ENCODE measurements at places on chromosomes 2 and 18.

GRCh38 chr2:96205888-96206287 is 2.7 kb downstream of the STARD7 start:
- DNase-seq, result no peak

DNA sequence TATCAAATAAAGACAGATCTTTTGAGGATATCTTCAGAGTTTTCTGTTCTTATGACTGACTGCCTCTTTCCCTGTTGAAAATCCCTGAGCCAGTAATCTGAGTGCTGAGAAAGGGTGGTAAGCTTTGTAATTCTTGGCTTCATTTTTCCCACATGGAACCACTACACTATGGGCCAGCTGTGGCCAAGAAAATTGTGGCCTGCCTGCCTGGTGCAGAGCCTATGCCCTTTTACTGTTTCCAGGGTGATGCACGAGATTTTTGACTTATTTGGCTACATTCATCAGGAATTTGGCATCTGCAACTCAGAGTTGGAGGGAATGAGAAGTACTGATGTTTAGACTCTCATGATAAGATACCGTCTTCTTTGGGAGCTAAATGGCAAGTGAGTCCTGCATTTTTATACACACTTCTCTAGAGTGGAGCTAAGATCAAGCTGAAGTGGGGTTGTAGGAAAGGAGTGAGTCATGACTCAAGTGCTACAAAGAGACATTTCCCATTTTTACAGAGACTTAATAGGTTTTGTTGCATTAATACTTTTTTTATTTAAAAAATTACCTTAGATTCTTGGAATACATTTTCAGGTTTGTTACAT is 328.2 kb upstream of the CDH7 start:
- no peak for DNase-seq

DNA sequence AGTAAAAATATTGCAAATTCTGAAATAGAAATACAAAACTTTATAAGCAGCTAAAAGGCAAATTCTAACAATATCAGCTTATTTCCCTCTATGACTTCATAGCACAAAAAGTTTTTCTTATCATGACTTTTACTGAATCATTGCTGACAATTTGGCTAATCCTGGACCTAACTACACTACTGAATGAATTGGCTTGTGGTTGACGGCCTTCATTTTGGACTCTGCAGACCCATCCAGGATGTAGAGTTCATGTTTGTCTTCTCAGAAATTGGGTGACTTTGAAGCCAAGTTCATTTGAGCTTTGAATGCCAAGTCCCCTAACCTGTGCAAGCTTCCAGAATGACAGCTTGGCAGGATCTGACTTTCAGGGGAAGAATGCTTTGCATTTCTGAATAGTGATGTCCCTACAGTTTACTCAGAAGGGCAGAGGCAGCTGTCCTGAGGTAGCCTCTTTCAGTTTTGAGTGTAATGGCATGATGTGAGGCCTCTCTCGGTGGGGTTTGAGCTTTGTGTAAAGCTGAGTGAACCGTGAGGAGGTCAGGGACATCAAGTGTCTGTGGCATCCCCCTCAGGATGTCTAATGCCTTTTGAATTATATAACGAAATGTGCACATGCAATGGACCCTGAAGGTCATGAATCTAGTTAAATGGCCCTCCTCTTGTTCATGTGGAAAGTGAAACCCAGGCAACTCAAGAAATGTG is 48.0 kb downstream of the EFEMP1 start:
- DNase-seq, result no peak

GRCh38 chr2:161983331-161983651 is 90.7 kb downstream of the DPP4 start:
- no peak for DNase-seq

- DNase-seq, result no peak
Measured at GRCh38 chr18:35132021-35132902, 91.0 kb downstream of the MAPRE2 start.

GRCh38 chr2:37500031-37500430 is 155.6 kb downstream of the QPCT start:
- DNase-seq, result no peak

GRCh38 chr2:138811431-138811830 is 31.2 kb upstream of the NXPH2 start:
- DNase-seq, result no peak

- no peak for DNase-seq
Measured at GRCh38 chr18:76412010-76412817, 82.8 kb downstream of the ZNF516 start.

DNA sequence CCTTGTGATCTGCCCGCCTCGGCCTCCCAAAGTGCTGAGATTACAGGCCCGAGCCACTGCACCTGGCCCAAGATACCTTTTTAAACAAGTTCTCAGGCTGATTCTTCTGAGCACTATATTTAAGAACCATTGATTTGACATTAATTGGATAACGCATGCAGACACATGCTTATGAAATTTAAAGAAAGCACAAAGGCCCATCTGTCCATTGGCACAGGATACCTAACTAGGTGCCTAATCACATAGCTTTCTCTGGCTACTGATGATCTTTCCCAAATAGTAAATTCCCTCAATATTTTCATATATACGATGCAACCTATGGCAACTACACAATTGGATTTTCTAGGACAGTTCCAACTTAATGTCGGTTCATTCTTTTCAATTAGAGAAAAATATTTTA is 62.5 kb upstream of the STAM2 start:
- DNase-seq, result no peak

DNA sequence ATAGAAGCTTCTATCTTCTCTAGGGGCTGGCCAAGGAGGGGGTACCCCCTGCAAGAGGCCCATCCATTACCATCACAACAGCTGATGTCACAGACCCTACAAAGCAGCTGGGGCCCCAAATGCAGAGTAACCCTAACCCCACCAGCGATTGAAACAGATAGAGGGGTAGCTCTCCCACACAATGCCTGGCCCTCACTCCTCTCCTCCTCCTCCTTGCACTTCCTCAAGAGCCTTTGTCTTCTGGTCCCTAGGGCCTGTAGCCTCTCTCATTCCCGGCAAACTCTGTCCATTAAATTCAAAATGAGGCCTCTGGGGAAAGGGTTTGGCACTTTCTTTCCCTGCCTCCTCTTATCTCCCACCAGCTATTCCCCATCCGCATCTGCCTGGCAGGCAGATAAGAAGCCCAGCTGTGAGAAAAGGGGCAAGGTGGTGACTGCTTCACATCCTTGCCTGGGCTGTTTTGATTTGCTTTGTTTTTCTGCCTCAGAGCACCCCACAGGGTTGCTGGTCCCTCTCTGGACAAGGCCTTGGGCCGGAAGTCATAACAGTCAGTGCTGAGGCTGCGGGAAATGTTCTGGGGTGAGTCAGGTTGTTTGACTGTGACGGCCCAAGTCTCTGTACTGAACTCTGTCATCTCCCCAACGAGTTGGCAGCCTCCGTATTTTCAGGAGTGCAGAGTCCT is 26.1 kb upstream of the CYP26B1 start:
- DNase-seq, result no peak

DNA sequence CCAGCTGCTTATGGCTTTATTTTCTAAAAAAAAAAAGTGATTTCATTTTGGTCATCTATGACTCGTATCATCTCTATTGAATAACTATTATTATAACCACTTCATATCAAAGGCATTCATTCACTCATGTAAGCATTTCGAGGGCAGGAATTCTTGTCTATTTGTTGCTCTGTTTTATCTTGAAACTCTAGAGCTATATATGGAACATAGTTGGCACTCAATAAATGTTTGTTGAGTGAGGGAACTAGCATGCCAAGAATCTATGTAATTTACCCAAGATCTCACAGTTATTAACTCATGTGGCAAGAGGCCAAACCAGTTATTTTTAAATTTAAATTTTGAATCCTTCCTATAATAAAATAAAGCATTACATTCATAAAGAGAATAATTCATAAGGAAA is 470.1 kb downstream of the TMX3 start:
- no peak for DNase-seq

GRCh38 chr2:2586931-2587330 is 255.9 kb upstream of the MYT1L start:
- no peak for DNase-seq

- DNase-seq, result no peak
Measured at GRCh38 chr2:159091381-159091780, 122.9 kb downstream of the TANC1 start.

GRCh38 chr2:240245706-240246105 is 105.2 kb upstream of the OTOS start:
- DNase-seq, result no peak

GRCh38 chr2:240953426-240954410 is 44.7 kb upstream of the SNED1 start:
- no peak for DNase-seq

DNA sequence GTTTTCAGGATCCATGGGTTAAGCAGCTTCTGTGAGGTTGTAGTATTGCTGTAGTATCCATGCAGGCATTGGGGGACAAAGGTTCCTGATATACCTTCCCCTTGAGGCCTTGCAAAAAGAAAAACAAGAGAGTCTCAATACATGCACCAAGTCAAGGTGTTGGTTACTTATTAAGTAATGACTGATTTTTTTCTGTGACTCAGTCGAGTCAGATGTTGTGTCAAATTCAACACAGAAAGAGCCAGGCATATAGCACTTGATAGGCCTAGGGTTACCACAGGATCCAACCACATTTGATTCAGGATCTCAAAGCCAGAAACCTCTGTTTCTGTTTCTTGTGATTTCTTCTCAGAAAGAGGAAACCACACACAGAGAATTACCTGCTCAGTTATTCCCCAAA is 24.9 kb upstream of the CD8A start:
- no peak for DNase-seq

GRCh38 chr2:219877728-219878127 is 250.3 kb downstream of the SLC4A3 start:
- no peak for DNase-seq

GRCh38 chr2:163652751-163653150 is 83.1 kb downstream of the FIGN start:
- DNase-seq, result no peak

DNA sequence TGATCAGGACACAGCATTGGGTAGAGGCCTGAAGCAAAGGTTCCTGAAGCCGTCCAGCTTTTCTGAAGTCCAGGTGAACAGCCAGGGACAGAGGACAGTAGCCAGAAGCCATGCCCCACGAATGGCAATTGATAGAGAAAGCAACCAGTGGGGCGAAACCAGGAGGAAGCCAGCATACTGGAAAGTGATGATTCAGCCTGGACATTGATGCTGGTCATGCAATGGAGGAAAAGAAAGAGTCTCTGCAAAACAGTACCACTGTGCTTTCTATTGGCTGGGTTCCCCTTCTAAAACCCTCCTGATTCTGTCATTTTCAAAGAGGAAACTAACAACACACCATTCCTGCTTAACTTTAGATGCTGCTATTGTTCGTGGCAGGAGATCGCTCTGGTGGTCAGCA is 221.4 kb upstream of the EPAS1 start:
- no peak for DNase-seq

GRCh38 chr2:97950329-97951154 is 45.2 kb downstream of the TMEM131 start:
- no peak for DNase-seq

GRCh38 chr2:230906471-230907230 is 18.4 kb downstream of the GPR55 start:
- DNase-seq, result no peak

DNA sequence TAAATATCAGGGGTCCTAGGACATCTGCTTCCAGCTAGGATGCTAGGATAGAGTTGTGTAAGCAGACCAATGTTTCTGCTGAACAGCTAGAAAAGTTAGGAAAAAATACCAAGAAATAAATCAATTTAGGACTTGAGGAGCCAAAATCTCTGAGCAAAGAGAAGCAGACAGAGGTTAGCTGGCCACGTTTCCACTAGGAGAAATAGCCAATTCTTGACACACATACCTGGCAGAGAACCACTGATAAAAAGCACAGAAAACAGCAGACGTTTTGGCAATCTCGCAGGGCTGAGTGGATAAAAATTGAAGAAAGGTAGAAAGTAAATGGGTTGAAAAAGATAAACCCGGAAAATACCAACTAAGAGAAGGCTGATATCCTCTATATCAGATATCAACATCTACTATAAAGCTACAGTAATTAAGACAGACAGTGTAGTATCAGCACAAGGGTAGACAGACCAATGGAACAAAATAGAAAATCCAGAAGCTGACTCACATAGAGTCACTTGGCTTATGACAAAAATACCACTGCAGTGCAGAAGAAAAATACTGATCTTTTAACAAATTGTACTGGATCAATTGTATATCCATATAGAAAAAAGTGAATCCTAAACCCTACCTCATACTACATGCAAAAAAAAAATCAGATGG is 306.1 kb upstream of the KLHL29 start:
- DNase-seq, result no peak

DNA sequence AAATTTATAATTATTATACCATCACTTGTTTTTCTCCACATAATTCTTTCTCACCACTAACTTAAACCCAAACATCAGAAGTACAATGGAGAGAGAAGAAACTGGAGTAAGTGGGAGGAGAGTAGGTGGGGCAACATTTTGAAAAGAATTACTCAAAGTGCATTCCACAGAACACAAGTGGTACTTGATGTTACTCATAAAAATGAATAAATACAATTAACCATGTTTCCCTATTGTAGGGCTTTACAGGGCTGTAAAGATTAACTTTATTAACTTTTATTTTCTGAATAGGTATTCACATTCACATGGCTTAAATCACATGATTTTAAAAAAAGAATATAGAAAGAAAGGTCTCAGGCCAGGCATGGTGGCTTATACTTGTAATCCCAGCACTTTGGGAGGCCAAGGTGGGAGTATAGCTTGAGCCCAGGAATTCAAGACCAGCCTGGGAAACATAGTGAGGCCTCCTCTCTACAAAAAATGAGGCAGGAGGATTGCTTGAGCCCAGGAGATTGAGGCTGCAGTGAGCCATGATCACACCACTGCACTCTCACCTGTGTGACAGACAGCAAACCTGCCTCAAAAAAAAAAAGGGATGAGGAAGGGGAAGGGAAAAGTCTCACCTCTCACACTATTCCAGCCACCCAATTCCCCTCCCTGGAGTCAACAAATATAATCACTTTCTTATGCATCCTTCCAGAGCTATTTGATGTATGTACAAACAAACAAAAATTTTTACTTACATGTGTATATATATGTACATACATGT is 47.1 kb downstream of the KCNG3 start:
- no peak for DNase-seq

DNA sequence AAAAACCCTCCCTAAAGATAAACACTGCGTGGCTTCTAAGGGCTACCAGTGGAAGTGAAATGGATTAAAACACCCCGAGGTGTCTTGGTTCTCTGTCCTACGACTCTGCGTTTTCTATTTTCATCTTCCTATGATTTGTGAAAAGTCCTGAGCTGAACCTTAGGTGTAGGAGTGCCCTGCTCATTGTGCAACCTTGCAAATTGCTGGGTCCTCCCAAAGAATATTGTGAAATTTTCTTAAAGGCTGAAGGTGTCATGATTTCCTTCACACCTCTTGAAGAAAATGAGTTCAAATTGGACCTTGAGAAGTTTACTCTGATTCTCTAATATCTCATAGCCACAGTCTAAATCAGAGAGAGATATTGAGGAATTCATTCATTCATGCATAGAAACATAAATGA is 1.8 kb upstream of the SLC19A3 start:
- no peak for DNase-seq

GRCh38 chr2:118893100-118893499 is 45.7 kb upstream of the EN1 start:
- no peak for DNase-seq

- DNase-seq, result no peak
Measured at GRCh38 chr2:10235909-10236550, 66.7 kb upstream of the HPCAL1 start.
